ENCODE measurements at places on chromosomes 2 and 18.

DNA sequence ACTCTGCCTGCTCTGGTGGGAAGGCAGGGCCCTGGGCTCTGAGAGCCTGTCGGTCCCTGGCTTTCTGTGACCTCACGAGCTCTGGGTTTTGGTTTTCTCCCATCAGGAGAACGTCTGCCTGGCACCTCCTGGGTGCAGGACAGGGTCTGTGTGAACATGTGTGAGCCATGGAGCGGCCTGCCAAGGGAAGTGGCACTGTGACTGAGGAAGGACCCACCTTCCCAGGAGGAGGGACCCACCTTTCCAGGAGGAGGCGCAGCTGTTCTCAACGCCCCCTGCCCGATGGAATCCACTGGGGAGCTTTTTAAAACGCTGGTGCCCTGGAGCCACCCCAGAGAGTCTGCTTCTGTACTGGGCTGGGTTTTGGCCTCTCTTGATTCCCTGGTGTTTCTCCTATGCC is 168.7 kb downstream of the GLI2 start:
- H3K27me3 ChIP-seq, result peaks cover 7% of the 10 kb centered on the region
- no peak overlapping the region for H3K4me3 ChIP-seq
- no peaks in the 10 kb centered on the region for H3K36me3 ChIP-seq
- H3K27ac ChIP-seq, result no peak overlapping the region

DNA sequence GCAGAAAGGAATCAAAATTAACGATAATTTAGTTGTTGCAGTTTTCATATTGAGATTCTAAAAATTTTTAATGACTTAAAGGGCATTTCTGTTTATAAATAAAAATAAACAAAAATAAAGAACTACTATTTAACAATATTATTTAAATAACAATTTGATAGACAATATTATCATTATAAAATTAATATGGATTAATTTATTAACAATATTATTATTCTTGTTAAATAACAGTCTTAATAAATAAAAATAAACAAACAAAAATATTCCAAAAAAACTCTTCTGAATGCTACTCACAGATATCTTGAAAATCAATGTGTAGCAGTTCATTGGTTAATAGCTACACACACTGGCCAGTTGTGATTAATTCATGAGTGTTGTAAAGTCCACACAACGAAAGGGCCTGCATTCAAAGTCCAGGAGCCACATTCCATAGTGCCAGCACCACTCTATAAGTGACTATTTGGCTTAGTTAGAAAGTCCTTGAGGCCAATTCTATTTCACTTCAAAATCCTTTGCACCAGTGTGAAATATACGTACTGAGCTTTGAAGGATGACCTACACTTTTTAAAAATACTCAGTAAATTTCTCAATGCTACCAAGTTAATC is 117.1 kb downstream of the ZNF521 start:
- peaks cover 4% of the 10 kb centered on the region for H3K27me3 ChIP-seq
- no peak overlapping the region for H3K4me3 ChIP-seq
- H3K27ac ChIP-seq, result no peak overlapping the region
- no peaks in the 10 kb centered on the region for H3K36me3 ChIP-seq
- no peaks in the 10 kb centered on the region for H3K4me1 ChIP-seq
- no peak for DNase-seq

GRCh38 chr2:206260188-206261012 is 14.1 kb upstream of the ZDBF2 start:
- no peak overlapping the region for H3K27ac ChIP-seq
- no peak overlapping the region for H3K4me3 ChIP-seq
- H3K4me1 ChIP-seq, result peaks cover 10% of the 10 kb centered on the region
- peaks cover 39% of the 10 kb centered on the region for H3K27me3 ChIP-seq
- DNase-seq, result no peak

DNA sequence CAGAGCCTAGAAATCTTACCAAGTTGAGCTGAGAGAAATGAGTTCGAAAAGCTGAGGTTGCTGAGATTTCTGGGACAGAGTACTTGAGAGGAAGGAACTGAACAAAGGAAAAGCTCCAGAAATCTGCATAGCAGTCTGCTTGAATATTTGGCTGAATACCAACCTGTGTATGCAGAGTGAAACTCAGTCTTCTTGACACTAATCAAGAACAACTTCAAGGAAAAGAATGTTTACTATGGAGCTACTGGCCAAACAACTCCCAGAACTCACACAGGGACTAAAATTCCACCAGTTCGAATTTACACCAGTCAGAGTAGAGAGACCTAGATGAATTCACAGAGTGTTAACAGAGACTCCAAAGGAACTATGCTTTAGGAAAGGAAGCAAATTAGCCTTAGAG is 66.5 kb downstream of the USP37 start:
- no peak overlapping the region for H3K4me3 ChIP-seq
- DNase-seq, result no peak
- peaks cover 23% of the 10 kb centered on the region for H3K36me3 ChIP-seq
- H3K4me1 ChIP-seq, result no peaks in the 10 kb centered on the region

DNA sequence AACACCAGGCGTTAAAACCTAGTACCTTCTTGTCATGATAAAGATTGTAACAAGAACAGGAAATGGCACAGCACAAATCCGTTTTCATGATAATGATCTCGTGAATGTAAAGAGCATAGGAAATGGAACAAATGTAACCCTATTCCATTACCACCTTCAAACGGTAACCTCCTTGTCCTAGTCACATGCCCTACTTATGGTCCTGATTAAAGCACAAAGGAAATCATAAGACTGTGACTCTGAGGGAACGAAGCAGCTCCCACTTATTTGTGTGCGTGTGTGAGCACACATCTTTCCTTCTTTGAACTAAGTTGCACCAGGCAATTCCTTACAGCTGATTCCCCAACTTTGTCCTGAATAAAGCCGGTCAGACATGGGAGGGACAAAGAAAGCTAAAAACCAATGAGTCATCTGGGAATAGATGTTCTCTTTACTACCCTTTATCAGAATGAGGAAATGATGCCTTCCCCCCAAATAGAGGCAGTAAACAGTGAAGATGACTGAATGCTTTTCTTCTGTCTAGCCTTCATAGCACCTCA is 192.6 kb downstream of the IKZF2 start:
- no peaks in the 10 kb centered on the region for H3K27me3 ChIP-seq
- H3K27ac ChIP-seq, result no peak overlapping the region
- no peak overlapping the region for H3K4me3 ChIP-seq
- no peak for DNase-seq

DNA sequence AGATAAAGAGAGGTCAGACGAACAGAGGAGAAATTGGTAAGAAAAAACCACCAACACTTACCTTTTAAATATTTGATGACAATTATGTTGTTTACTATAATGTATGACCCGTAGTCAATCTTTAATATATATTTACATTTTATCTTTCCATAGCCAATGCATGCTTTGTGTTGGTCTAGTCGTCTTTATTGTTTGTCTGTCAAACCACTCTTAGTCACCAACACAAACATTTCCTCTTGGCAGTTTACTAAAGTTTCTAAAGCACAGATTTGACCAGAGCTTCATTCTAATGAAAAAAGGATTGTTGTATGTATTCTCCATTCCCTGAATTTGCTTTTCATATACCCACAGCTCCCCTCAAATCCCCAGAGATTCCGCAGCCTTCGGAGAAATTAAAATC is 784.7 kb upstream of the PIK3C3 start:
- H3K27me3 ChIP-seq, result no peaks in the 10 kb centered on the region
- no peak overlapping the region for H3K4me3 ChIP-seq
- H3K36me3 ChIP-seq, result no peaks in the 10 kb centered on the region
- no peak for DNase-seq
- H3K27ac ChIP-seq, result no peak overlapping the region
- H3K4me1 ChIP-seq, result no peaks in the 10 kb centered on the region

- no peaks in the 10 kb centered on the region for H3K36me3 ChIP-seq
- no peaks in the 10 kb centered on the region for H3K4me1 ChIP-seq
- H3K27me3 ChIP-seq, result no peaks in the 10 kb centered on the region
- no peak overlapping the region for H3K27ac ChIP-seq
- DNase-seq, result no peak
- H3K4me3 ChIP-seq, result no peak overlapping the region
Observed at GRCh38 chr18:28013066-28013465, 163.9 kb downstream of the CDH2 start.

- peaks cover 4% of the 10 kb centered on the region for H3K36me3 ChIP-seq
- no peaks in the 10 kb centered on the region for H3K4me1 ChIP-seq
Observed at GRCh38 chr2:72222829-72223564, 75.3 kb upstream of the CYP26B1 start.

DNA sequence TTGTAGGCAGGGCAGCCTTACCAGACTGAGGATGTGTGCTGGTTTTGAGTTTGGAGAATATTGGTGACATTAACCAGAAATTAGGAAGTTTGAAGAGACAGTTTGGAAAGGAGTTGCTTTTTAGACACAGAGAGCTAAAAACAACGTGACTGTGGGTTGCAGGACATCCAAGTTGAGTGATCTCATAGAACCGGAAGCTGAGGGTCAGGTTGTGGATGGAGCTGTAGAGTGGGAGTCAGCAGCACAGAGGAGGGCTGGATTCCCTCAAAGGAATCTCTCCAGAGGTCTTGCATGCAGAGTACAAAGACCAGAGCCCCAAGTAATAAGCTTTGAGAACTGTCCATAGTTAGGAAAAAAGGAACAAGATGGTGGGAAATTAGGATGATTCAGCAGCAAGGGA is 9.3 kb downstream of the MAPRE3 start:
- H3K36me3 ChIP-seq, result peaks cover 2% of the 10 kb centered on the region
- no peak for DNase-seq
- peaks cover 1% of the 10 kb centered on the region for H3K27me3 ChIP-seq
